ENCODE measurements at places on chromosomes 2 and 18.

GRCh38 chr18:11572201-11572600 lies 37.2 kb upstream of the SLC35G4 start:
- no peak for DNase-seq
- H3K36me3 ChIP-seq = peaks cover 2% of the 10 kb centered on the region
- peaks cover 3% of the 10 kb centered on the region for H3K4me1 ChIP-seq
- no peak overlapping the region for H3K27ac ChIP-seq
- H3K4me3 ChIP-seq = no peak overlapping the region
- H3K27me3 ChIP-seq = peaks cover 39% of the 10 kb centered on the region

- no peaks in the 10 kb centered on the region for H3K4me1 ChIP-seq
- DNase-seq = no peak
- no peak overlapping the region for H3K27ac ChIP-seq
Observed at GRCh38 chr2:239008677-239009588, 161.0 kb downstream of the TWIST2 start.

- no peaks in the 10 kb centered on the region for H3K27me3 ChIP-seq
- H3K36me3 ChIP-seq = no peaks in the 10 kb centered on the region
- H3K27ac ChIP-seq = no peak overlapping the region
Observed at GRCh38 chr2:40316620-40317019, 135.3 kb downstream of the SLC8A1 start.

GRCh38 chr2:69815717-69816116 lies 13.7 kb upstream of the GMCL1 start:
- DNase-seq = no peak
- peaks cover 7% of the 10 kb centered on the region for H3K4me1 ChIP-seq
- H3K27ac ChIP-seq = no peak overlapping the region
- no peaks in the 10 kb centered on the region for H3K27me3 ChIP-seq
- H3K36me3 ChIP-seq = peaks cover 14% of the 10 kb centered on the region

- DNase-seq = no peak
- no peaks in the 10 kb centered on the region for H3K36me3 ChIP-seq
- no peaks in the 10 kb centered on the region for H3K27me3 ChIP-seq
- H3K4me1 ChIP-seq = no peaks in the 10 kb centered on the region
- H3K4me3 ChIP-seq = no peak overlapping the region
Observed at GRCh38 chr2:142502402-142502801, 371.6 kb upstream of the LRP1B start.

DNA sequence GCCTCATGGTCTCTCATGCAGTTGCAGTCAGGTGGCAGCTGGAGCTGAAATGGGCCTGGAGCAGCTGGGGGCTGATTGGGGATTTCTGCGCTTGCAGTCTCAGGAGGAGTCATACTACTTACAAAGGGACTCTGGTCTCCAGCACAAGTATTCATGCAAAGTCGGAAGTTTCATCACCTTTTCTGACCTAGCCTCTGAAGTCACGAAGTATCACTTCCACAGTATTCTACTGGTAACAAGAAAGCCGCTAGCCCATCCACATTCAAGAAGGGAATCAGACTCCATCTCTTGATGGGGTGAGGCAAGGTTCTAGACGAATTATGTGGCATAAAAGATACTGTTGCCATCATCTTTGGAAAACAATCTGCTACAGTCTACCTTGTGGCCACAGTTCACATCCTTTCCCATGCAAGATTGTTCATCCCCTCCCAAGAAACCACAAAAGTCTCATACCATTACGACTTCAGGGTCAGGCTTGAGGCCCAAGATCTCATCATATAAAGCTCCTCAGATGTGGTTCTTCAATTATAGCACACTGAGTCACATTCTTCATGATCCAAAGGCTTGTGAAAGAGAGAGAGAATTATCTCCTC lies 95.3 kb downstream of the SMC6 start:
- H3K4me3 ChIP-seq = no peak overlapping the region
- DNase-seq = no peak

GRCh38 chr2:48905696-48906095 lies 150.2 kb upstream of the LHCGR start:
- H3K27ac ChIP-seq = no peak overlapping the region
- H3K36me3 ChIP-seq = no peaks in the 10 kb centered on the region
- no peak for DNase-seq
- H3K4me3 ChIP-seq = no peak overlapping the region
- H3K27me3 ChIP-seq = no peaks in the 10 kb centered on the region

DNA sequence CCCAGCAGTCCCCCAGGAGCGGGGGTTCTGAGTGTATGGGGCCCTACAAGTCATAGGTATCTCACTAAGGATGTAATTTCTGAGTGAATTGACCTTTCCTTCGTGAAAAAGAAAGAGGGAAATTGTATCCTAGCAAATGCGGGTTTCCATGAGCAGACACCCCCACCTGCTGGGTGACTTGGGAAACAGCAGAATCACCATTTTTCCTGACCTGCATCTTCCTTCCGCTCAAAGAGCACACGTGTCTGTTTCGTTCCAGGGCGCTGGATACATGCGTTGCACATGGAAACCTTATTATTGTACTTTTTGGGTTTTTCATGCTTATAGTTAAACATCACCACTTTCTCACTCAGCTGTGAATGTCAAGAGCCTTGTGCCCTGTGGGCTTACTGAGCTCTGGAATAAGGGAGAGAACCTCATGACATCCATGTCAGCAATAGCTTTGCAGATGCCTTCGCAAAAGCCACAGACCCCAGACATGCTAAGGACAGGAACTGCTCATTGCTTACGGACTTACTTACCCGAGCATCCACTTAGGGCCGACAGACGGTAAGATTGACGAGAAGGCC lies 132.8 kb downstream of the TPO start:
- H3K36me3 ChIP-seq = no peaks in the 10 kb centered on the region
- H3K27me3 ChIP-seq = peaks cover 31% of the 10 kb centered on the region
- DNase-seq = no peak

DNA sequence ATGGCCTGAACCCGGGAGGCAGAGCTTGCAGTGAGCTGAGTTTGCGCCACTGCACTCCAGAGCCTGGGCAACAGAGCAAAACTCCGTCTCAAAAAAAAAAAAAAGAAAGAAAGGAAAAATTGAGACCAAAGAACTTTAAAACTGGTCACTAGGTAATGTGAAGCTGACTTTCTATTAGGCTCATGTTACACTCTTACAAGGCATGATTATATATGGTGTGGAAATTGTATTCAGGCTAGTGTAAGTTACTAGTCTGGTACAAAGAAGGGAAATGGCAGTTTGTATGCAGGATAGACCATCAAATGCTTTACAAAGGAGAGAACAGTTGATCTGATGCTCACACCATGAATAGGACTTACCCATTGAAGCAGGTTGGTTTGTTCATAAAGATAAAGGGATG lies 35.4 kb upstream of the ARMC9 start:
- H3K36me3 ChIP-seq = peaks cover 45% of the 10 kb centered on the region
- no peak overlapping the region for H3K4me3 ChIP-seq
- no peaks in the 10 kb centered on the region for H3K27me3 ChIP-seq
- H3K27ac ChIP-seq = peak overlapping the region; percentile 45

- DNase-seq = no peak
- H3K27me3 ChIP-seq = peaks cover 23% of the 10 kb centered on the region
- H3K4me1 ChIP-seq = no peaks in the 10 kb centered on the region
Observed at GRCh38 chr2:97068074-97068473, 26.6 kb downstream of the FAHD2B start.

DNA sequence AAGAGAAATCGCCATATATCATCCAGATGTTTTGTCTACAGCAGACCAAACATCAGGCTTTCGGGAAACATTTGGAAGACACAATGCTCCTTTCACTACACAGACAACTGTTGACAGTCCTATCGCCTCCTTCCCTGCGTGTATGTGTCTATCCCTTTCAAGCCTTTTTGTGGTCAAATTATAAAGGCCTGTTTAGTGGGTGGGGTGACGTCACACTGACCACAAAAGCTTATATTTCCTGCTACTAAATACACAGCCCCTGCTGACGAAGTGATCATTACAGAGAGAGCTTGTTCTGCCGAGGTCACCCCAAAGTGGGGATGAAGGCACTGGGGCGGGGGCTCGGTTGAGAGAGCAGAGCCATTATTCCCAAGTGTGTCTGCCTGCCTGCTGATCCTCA lies 302.7 kb upstream of the TNP1 start:
- peaks cover 2% of the 10 kb centered on the region for H3K4me1 ChIP-seq
- H3K36me3 ChIP-seq = no peaks in the 10 kb centered on the region
- no peak overlapping the region for H3K4me3 ChIP-seq
- no peaks in the 10 kb centered on the region for H3K27me3 ChIP-seq
- no peak for DNase-seq

- peaks cover 3% of the 10 kb centered on the region for H3K36me3 ChIP-seq
- DNase-seq = no peak
- H3K4me3 ChIP-seq = no peak overlapping the region
- no peaks in the 10 kb centered on the region for H3K4me1 ChIP-seq
- H3K27me3 ChIP-seq = peaks cover 19% of the 10 kb centered on the region
Observed at GRCh38 chr2:181574321-181574720, 82.6 kb downstream of the CERKL start.

GRCh38 chr2:217568289-217568971 lies 434.4 kb downstream of the TNS1 start:
- H3K4me3 ChIP-seq = no peak overlapping the region
- peaks cover 2% of the 10 kb centered on the region for H3K36me3 ChIP-seq
- H3K4me1 ChIP-seq = no peaks in the 10 kb centered on the region
- no peak for DNase-seq
- no peak overlapping the region for H3K27ac ChIP-seq

DNA sequence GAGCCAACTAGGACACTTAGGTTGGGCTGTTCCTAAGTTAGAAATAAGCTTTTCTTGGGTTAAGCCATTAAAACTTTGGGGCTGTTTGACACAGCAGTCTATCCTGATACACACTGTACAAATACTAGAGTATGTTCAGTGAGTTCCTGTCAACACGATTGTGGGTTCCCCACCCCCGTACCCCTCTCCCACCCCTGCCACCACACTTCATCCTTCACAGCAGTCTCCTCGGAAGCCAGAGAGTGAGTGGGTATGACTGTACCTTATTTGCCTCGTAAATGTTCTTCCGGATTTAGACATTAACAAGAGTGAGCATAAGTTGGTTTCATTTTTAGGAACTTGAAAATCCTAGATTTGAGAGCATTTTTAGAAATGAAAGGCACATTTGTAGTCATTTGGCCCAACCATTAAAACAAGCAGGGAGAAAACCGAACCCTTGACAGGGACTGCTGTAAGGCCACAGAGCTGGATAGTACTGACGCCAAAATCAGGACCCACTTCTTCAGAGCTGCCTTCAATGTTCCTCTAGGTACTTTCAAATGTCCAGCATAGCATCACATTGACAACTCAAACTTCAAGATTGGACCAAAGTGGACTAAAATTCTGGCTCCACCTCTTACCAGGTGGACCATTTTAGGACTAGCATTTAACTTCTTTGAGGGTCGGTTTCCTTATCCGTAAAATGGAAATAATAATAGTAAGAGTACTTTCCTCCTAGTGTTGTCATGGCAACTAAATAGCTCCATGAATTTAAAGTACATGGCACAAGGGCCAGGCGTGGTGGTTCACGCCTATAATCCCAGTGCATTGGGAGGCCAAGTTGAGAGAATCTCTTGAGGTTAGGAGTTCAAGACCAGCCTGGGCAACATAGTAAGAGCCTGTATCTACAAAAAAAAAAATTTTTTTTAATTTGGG lies 166.3 kb upstream of the SERTAD2 start:
- H3K27ac ChIP-seq = peak overlapping the region; percentile 83
- H3K4me3 ChIP-seq = peak overlapping the region; percentile 41
- peaks cover 20% of the 10 kb centered on the region for H3K4me1 ChIP-seq
- peak; percentile 22 for DNase-seq
- H3K27me3 ChIP-seq = no peaks in the 10 kb centered on the region
- peaks cover 3% of the 10 kb centered on the region for H3K36me3 ChIP-seq

- H3K27ac ChIP-seq = no peak overlapping the region
- H3K4me1 ChIP-seq = no peaks in the 10 kb centered on the region
- no peak overlapping the region for H3K4me3 ChIP-seq
- no peak for DNase-seq
Observed at GRCh38 chr18:79870301-79871025, 72.7 kb downstream of the KCNG2 start.

- no peak overlapping the region for H3K4me3 ChIP-seq
- H3K27me3 ChIP-seq = peaks cover 16% of the 10 kb centered on the region
- H3K27ac ChIP-seq = no peak overlapping the region
- no peaks in the 10 kb centered on the region for H3K4me1 ChIP-seq
- DNase-seq = no peak
- no peaks in the 10 kb centered on the region for H3K36me3 ChIP-seq
Observed at GRCh38 chr2:152618193-152618564, 99.1 kb downstream of the PRPF40A start.

DNA sequence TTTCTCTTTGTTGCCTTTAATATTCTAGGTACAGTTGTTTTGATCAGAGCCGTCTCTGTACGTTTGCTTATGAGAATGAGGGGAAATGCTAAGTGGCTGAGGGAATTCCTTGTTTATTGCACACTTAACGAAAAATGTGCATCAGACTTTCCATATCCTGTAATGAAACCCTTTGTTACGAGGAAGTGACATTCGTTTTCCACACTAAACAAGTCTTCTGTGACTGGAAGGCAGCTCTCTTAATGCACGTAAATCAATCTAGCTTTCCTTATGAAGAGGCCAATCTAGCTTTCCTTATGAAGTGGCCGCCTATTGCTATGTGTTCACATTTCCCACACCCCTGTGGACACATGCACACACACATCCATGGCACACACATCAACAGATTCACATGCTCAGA lies 186.2 kb downstream of the SNTG2 start:
- no peak overlapping the region for H3K27ac ChIP-seq
- peaks cover 25% of the 10 kb centered on the region for H3K27me3 ChIP-seq

DNA sequence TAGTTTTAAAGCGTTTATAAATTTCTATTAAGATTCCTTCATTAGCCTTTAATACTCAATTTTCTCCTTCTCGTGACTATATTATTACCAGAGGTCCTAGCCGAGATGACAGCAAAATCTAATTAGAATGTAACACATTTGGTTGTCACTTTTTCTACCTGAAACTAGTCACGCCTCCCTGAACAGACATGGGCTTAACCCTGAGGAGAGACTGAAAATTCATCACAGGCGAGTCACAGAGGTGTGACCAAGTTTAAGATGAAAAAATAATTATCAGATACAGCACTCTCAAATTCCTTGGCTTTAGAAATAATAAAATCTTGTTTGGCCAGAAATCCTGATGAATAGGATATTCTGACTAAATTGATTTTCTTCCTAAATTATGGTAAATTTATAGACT lies 834.4 kb upstream of the SLC39A10 start:
- no peak for DNase-seq
- H3K36me3 ChIP-seq = no peaks in the 10 kb centered on the region
- no peak overlapping the region for H3K27ac ChIP-seq
- H3K4me3 ChIP-seq = no peak overlapping the region
- no peaks in the 10 kb centered on the region for H3K27me3 ChIP-seq

GRCh38 chr2:227507963-227508362 lies 36.0 kb downstream of the AGFG1 start:
- H3K27me3 ChIP-seq = no peaks in the 10 kb centered on the region
- H3K4me3 ChIP-seq = peak overlapping the region; percentile 1
- DNase-seq = no peak
- no peak overlapping the region for H3K27ac ChIP-seq
- peaks cover 75% of the 10 kb centered on the region for H3K4me1 ChIP-seq
- peaks cover 4% of the 10 kb centered on the region for H3K36me3 ChIP-seq

- H3K4me1 ChIP-seq = peaks cover 27% of the 10 kb centered on the region
- H3K4me3 ChIP-seq = peak overlapping the region; percentile 98
- H3K27ac ChIP-seq = no peak overlapping the region
- H3K27me3 ChIP-seq = peaks cover 18% of the 10 kb centered on the region
- peak; percentile 8 for DNase-seq
- H3K36me3 ChIP-seq = peaks cover 17% of the 10 kb centered on the region
Observed at GRCh38 chr2:65435625-65436168, 3.3 kb upstream of the SPRED2 start.

- no peaks in the 10 kb centered on the region for H3K27me3 ChIP-seq
- no peaks in the 10 kb centered on the region for H3K4me1 ChIP-seq
- DNase-seq = no peak
- no peaks in the 10 kb centered on the region for H3K36me3 ChIP-seq
- H3K4me3 ChIP-seq = no peak overlapping the region
Observed at GRCh38 chr2:142307086-142307485, 176.3 kb upstream of the LRP1B start.
